Activated naive CD4-positive, alpha-beta T cell (primary cell): ENCODE measurements at places on chromosomes 16 and 17.

DNA sequence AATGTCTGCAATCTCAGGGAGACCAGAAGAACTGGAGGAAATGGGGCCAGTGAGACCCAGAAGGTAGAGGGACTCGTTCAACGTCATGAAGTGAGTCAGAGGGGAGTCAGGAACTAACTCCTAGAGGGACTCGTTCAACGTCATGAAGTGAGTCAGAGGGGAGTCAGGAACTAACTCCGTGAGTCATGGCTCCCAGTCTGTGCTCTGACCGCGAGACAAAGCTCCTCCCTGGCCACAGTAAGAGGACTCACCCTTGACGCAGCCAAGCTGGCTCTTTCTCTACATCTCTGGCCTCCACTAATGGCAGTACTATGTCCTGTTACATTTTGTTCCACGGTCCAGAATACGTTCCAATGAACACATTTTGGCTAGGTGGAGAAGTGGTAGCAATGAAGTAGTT, 902.5 kb downstream of the KCNJ2 start:
- DNase-seq = no peak

GRCh38 chr16:4591706-4592470, 22.8 kb downstream of the UBALD1 start:
- DNase-seq = no peak

- DNase-seq = no peak
Measured at GRCh38 chr17:77782201-77782600, 176.3 kb upstream of the TNRC6C start.

- no peak for DNase-seq
Measured at GRCh38 chr17:76879691-76880090, 11.5 kb downstream of the MGAT5B start.

DNA sequence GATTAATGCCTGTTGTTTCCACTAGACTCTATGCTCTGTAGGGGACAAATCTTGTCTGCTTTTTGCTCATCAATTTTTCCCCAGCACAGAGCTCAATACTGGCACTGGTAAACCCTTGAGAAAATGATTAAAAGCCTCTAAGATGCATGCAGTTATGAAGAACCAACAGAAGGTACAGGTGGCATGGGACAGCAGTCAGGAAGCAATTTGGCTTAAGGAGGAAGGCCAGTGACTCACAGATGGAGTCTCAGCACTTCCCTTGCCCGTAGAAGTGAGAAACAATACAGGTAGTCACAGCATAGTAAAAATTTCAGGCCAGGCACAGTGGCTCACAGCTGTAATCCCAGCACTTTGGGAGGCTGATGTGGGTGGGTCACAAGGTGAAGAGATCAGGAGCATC, 504.7 kb upstream of the RBFOX1 start:
- no peak for DNase-seq

DNA sequence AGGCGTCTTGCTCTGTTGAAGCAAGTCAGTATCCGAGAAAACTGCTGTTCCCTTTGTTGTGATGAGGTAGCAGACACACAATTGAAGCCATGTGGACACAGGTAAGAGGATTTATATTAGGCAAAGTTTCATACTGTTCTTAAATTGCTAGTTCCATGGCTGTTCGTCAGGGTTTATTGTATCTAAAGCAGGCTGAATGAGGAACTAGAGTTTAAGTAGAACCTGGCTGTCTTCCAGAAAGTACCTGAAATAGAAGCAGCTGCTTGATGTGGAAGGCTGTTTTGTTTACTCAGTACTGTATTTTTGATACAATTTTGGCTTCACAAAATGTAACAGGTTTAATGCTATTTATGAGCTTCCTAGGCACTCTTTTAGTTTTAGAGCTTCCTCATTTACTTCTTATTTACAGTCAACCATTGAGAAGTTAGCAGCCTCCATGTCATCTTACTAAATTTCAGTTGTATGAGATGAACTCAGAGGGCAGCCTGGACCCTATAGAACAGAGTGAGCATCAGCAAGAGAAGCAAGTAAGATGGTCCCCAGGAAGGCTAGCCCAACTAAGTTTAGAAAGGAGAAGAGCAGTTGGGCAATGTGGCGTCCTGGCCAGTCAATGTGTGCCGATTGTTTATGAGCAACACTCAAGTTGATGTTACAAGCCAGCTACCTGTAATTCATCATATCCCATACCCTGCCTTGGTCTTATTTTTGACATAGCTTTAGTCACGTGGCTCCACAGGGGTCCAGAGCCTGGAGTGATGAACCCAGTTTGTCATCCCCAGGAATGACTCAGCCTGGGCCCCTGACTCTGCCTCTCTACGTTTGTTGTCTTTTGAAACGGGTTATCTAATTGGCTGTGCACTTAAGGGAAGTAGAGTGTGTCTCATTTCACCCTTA, 9.7 kb upstream of the ARL2BP start:
- DNase-seq = no peak

DNA sequence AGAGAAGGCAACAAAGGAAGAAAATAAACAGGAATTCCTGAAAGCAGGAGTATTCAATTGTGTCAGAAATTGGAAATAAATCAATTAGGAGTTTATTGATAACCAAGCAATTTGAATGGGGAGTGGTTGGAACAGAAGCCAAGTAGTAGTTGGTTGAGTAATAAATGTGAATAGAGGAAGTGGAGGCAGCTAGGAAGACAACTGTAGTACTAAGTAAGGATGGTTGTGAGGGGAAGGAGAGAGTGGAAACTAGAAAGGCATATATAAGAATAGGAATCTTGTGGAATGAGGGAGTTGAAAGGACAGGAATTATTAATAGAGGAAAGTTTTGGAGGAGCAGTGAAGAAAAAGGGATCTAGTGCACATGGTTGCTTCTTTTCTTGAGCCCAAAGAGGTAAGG, 34.4 kb downstream of the NFAT5 start:
- DNase-seq = no peak

- DNase-seq = no peak
Measured at GRCh38 chr16:50674831-50675230, 6.3 kb downstream of the SNX20 start.

GRCh38 chr16:76970745-76971099, 220.3 kb upstream of the MON1B start:
- no peak for DNase-seq

- DNase-seq = no peak
Measured at GRCh38 chr17:2940352-2940751, 123.1 kb downstream of the OR1D5 start.

DNA sequence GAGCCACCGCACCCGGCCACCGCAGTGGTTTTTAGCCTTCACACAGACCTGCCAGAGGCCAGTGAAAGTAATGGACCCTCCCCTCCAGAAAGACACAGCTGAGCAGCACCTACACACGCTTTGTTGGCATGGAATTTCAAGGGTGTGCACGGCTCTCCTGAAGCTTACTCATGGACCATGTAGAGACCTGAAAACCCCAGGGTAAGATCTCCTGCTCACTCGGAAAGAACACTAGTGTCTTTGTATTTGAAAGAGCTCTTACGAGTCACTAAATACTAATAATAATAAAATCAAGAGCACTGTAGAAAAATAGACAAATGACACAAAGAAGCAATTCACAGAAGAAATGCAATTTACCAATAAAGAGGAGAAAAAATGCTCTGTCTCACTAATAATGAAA, 20.0 kb downstream of the SLC43A2 start:
- DNase-seq = no peak

DNA sequence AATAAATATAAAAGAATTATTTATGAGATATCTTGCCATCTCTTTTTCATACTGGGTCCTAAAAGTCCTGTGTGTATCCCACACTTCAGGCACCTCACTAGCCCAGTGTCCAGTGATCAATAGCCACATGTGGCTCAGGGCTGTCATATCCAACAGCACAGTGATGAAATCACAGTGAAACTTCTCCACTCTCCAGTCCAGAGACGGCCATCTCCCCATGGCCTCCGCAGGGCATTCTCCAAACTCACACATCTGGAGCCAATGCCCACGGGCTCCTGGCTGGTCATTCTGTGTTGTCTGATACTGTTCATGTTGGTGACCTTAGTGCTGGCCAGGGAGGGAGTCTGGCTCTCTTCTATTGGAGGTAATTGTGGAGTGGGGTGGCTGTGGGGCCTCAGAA, 125.2 kb upstream of the SDK2 start:
- DNase-seq = no peak
